ENCODE measurements at places on chromosomes 6 and 20. TPM values are rescaled to one million over a fixed set of nuclear protein-coding genes. Genes with fewer than 3 reads are reported as not detected.

DNA sequence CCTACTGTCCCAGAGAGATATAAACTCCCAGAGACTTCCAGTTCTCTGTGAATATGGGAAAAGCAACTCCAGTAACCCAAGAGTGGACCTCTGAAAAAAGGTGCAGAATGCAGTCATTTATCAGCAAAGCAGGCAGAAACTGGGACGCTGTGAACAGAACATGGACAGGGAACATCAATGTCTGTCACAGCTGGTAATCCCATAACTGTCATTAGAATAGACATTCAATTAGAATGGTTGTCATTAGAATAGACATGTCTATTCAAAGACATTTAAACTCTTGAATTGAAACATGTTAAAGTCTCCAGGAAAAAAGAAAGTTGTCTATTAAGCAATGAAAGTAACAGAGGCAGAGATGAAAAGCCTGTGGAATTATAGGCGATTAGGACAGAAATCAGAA is 302.1 kb downstream of the BTBD3 start:
- no peak for DNase-seq

GRCh38 chr6:139973669-139974344 is 599.4 kb upstream of the CITED2 start:
- DNase-seq: peak; percentile 69

APOM gene
- 2.9 TPM for total RNA-seq

DNA sequence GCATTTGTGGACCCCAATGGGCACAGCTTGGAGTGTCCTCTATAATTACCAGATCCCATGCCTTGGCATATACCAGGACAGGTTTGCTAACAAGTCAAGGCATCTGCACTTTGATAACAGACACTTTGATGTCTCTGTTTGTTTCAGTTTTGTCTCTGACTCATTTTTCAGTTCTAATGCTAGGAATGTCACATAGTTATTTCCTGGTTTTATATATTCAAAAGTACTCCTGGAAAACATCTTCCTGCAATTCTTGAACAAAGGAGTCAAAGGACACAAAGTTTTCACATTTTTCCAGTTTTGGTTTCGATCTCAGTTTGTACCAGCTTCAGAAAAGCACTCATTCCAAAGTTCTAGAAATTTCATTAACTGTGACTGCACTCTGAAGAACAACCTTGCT is 188.1 kb downstream of the FOXC1 start:
- DNase-seq: no peak

GRCh38 chr20:44644667-44645131 is 6.8 kb downstream of the ADA start:
- DNase-seq: no peak

GRCh38 chr20:32695089-32695488 is 21.3 kb upstream of the C20orf203 start:
- DNase-seq: no peak

GRCh38 chr6:111743862-111744692 is 129.2 kb downstream of the FYN start:
- DNase-seq: peak; percentile 66

C6orf120 gene
- 52.7 TPM for total RNA-seq

- peak; percentile 57 for DNase-seq
Observed at GRCh38 chr6:33745548-33745947, 1.2 kb downstream of the IP6K3 start.

MOG gene
- not detected for total RNA-seq

SIRPA gene
- 2.9 TPM for total RNA-seq

- DNase-seq: no peak
Observed at GRCh38 chr6:158852312-158853071, 33.3 kb upstream of the EZR start.

DNA sequence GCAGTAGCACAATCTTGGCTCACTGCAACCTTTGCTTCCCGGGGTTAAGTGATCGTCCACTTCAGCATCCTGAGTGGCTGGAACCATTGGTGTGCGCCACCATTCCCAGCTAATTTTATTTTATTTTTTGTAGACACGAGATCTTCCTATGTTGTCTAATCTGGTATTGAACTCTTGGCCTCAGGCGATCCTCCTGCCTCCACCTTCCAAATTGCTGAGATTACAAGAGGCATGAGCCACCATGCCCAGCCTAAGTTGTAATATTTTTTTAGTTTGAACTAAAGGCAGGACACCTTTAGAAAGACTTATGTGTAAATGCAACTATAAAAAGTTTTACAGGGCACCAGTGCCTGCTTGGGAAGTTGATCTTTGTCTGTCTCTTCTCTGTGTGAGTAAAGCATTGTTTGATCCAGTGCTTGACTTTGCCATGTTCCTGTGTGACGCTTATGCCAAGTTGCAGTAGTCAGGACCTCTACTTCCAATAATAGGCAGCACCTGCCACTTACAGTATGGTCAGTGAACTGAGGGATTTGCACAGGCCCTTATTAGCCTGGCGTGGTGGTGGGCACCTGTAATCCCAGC is 46.9 kb downstream of the JARID2 start:
- DNase-seq: peak; percentile 30

Data from myocyte (in vitro differentiated cells).